CD4-positive, CD25-positive, alpha-beta regulatory T cell (primary cell): ENCODE measurements at places on chromosomes 1 and 21. TPM values are rescaled to one million over a fixed set of nuclear protein-coding genes. Genes with fewer than 3 reads are reported as not detected.

- peak; percentile 21 for DNase-seq
Observed at GRCh38 chr1:33007190-33008050, 29.3 kb downstream of the AK2 start.

DNA sequence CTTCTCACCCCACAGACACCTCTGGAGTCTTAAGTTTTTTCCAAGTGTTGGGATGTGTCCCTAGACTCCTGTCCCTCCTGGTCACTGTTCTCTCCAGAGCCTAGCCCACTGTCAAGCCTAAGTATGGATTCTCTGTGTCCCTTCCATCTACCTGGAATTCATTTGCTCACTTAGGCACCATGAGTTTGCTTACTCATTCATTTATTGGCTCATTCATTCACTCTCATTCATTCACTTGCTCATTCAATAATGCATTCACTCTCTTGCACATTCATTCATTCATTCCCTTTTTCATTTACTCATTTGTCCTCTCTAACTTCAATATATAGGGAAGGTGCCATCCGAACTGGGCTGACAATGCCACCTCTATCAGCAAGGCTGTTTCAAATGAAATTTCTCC, 1.6 kb downstream of the S100A16 start:
- DNase-seq = no peak

KIAA1614 gene
- polyA plus RNA-seq = not detected

- no peak for DNase-seq
Observed at GRCh38 chr1:203544485-203544884, 50.5 kb downstream of the OPTC start.

GRCh38 chr1:76677416-76678405, 189.6 kb upstream of the ST6GALNAC5 start:
- DNase-seq = no peak

C8A gene
- not detected for polyA plus RNA-seq

DNA sequence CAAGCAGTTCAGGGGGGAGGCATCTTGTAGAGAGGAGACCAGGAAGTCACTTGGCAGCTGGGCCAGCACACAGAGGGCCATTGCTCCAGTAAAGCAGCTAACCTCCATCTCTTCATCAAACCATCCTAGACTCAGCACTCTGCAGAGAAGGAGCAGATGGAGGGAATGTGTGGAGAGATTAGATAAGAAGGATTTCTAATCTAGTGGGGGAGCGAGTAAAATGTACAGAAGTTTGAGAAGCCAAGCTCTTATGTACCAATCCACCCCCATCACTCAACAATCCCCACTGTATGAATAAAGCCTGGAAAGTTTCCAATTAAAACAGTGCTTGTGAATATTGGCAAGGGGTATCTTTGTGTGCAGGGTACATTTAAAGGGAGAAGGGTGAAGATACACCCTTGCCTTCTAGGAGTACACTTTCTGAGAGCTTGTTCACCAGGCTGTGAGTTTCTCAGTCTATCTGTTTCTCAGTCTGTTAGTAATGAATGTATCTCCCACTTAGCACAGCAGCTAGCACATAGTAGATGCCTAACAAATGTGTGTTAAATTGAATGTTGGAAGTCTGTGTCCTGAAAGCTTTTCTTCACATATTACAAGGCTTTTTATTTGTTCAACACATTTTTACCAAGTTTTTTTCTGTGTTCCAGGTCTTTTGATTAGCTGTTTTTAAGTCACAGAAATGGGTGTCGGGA, 142.7 kb upstream of the UBE2U start:
- DNase-seq = no peak

EPHX1 gene
- polyA plus RNA-seq = 0.11 TPM

NCAM2 gene
- not detected for polyA plus RNA-seq

PCAT6 gene
- not detected for polyA plus RNA-seq

DNA sequence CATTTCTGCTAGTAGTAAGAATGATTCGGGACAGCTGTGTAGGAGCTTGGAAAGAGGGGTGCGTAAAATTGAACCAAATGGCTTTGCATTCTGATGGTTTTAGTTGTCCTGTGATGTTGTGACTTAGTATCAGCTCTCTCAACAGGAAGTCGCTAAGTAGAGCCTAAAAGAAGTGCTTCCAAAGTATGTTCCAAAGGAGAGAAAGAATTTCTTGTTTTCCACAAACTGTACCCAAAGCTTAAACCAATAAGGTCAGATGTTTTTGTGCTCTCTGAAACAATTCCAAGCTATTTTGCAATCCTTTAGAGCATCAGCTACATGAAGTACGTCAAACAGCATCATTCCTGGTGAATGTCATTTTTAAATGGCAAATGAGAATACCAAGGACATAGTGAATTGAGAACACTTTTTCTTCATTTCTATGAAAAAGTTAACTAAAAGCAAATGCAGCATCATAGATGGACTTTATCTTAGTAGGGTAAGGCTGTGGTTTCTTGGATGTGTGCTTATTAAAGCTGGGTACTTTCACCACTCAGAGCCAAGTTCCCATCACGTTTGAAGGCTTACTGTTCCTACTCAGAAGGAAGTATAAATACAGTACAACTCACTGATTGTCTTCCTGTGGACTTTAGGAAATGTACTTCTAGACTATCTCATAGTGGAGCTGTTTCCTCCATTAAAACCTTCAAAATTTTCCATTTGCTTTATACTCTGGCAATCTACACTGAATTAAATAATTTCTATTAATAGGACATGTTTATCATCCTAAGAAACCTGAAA, 148.6 kb downstream of the C1orf21 start:
- DNase-seq = no peak

- DNase-seq = no peak
Observed at GRCh38 chr1:84770481-84770880, 80.2 kb upstream of the SSX2IP start.

FAM131C gene
- polyA plus RNA-seq = not detected

GRCh38 chr1:22841860-22842281, 130.8 kb downstream of the LACTBL1 start:
- DNase-seq = no peak

DNA sequence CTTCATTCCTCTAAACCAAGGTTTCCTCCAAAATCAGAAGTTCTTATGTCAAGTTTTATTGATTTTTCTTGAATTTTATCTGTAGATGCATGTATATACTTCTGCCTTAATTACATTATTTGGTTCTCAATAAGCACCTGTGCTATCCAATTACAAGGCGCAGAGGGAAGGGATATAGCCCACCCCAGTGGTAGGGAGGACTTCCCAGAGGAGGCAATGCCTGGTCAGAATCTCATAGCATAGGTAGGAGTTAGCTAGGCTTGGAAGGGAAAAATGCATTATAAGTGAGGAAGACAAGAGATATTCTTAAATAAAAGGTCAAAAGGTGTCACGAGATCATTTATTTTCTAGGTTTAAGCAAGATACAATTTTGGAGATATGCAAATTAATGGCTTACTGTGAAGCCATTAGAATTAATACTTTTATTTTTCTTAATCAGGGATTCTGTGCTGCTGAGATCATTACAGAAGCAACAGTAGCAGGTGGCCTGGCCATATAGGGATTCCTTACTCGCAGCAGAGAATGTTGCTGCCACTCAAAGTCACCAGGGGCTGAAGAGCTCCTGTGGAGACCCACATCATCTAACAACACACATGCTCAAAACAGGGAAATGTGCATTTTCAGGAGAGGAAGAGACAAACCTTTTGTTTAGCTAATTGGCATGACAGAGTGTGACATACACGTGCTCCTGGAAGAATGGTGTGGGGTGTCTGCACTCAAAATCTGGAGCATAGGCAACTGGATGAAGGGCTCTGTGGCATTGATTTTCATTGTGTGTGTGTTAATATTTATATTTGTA, 178.3 kb downstream of the ATG4C start:
- no peak for DNase-seq

GRCh38 chr1:83012950-83013349, 986.0 kb downstream of the TTLL7 start:
- DNase-seq = no peak

KISS1 gene
- not detected for polyA plus RNA-seq

GRCh38 chr1:146029117-146029516, 7.6 kb upstream of the HJV start:
- no peak for DNase-seq

DNA sequence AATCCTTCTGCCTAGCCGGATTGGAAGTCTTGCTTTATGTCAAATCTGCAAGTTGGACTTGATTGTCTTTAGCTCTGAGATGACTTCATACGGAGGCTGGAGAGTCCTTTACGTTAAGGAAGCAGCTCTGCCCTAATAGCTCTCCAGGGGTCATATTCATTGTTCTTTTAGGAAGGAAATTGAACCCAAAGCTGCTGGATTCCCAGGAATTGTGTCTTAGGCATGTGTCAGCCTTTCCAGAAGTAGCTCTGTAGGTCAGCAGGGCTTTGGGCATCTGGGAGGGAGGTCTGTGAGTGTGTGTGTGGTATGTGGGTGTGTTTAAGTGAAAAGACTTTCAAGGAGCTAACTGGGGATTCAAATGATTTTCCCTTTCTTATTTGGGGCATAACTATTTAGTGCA, 82.4 kb downstream of the ABCA4 start:
- no peak for DNase-seq

DNM3 gene
- 1.6 TPM for polyA plus RNA-seq

DNA sequence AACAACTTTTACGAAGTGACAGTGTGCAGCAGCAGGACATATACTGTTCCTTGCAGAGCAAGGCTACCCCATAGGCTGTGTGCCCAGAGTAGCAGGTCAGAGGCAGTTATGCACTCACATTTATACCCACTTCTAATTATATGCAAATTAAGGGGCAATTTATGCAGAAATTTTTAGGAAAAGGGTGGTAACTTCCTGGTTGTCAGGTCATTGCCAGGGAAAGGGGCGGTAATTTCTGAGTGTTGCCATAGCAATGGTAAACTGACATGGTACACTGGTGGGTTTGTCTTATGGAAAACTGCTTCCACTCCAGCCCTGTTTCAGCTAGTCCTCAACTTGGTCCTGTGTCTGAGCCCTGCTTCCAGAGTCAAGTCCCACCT, 12.0 kb upstream of the SLAMF1 start:
- DNase-seq = no peak

KRTAP7-1 gene
- not detected for polyA plus RNA-seq

DNA sequence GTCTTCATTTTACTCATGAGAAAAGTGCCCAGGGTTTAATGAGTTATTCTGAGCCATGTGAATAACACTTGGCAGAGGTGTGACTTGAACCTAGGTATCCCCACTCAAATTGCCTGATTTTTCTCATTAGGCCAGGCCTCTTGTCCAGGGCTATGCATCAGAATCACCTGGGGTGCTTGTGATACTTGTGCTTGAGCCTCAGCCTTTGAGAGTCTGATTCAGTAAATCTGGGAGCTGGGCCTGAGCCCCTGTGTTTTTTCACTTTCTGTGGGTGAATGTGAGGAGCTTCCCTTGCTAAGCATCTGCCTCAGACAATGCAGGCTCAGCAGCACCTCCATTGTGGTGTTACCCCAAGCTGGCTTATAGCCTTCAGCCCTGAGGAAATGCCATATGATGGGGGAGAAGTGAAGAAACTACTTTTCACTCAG, 127.1 kb downstream of the S1PR1 start:
- DNase-seq = no peak

DNA sequence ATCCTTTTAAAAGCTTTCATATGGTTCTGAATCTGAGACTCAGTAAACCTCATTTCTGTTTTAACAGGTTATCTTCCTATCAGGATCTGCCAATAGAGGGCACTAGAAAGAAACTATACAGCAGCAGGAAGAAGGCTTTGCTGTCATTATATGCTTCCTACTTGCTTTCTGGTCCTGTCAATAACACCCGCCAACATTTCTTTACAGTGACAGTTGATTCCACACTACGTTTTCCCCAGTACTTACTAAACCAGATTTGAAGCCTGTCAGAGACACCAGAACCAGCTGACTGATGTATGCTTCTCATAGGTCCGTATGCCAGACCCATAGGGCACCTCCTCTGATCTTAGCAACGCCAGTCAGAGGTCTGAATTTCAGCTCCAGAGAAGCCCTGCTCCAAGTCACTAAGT, 341.0 kb upstream of the NEGR1 start:
- DNase-seq = no peak

LCE6A gene
- not detected for polyA plus RNA-seq

DNA sequence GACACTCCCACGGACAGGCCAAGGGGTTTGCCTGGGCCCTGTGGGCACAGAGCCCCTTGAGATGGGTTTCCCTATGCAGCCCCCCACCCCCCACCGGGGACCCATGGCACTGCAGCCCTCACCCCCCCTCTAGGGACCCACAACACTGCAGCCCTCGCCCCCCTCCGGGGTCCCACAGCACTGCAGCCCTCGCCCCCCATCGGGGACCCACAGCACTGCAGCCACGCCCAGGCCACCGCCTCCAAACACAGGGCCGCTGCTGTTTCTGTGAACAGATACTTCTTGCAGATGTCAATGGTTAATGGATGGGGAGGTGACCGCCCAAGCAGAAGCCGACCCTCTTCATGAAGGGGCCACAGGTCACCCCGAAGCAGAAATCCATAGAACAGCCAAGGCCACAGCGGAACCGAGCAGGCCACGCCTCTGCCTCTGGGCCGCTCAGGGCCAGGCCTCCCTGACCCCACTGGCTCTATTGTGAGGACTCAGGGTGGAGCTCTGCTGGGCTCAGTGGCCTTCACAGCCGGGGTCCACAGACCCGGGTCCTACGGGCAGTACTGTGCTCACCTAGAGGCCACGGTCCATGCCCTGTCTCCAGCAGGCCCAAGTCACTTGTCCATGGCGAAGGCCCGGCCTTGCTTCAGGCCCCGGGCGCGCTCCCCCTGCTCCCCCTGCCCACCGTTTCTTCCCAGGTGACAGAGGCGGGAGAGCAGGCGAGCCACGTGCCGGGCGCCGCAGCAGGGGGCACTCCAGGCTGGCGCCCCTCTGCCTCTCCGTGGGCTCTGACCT, 4.1 kb upstream of the POFUT2 start:
- DNase-seq = no peak

DNA sequence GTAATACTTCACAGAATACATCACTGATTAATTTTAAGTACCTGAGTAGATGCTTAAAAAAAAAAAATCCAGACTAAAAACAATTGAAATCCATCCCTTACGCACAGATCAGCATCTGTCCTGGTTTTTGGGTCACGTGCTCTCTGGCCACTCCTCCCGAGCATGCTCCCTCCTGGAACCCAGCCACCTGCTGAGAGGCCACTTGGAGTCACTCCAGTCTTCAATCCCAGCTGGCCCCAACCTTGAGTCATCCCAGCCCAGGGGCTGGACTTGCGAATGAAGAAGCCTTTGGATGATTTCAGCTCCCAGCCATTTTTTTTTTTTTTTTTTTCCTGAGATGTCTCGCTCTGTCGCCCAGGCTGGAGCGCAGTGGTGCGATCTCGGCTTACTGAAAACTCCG, 8.9 kb downstream of the MAP1LC3C start:
- DNase-seq = no peak

GRCh38 chr1:116574581-116575291, 3.9 kb upstream of the CD58 start:
- DNase-seq = peak; percentile 53

DNA sequence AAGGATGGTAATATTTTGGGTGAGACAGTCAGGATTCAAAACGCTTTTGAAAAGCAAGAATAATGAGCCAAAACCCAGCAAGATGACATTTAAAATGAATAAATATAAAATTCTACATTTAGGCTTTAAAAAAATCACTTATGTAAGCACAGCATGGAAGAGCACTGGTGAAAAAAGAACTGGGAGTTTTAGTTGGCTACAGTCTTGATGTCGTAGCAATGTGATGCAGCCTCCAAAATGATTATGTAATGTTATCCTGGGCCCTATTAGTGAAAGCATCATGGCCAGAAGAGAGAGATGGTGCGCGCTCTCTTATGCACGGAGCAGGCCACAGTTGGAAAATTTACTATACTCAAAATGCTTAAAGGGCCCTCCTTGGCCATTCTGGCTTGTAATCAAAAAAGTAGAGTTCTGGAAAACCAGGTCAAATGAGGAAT, 5.1 kb downstream of the KCNJ9 start:
- no peak for DNase-seq
